ENCODE measurements at places on chromosomes 16 and 17.

- DNase-seq, result peak; percentile 90
Measured at GRCh38 chr17:80063830-80064585, 27.6 kb downstream of the CCDC40 start.

DNA sequence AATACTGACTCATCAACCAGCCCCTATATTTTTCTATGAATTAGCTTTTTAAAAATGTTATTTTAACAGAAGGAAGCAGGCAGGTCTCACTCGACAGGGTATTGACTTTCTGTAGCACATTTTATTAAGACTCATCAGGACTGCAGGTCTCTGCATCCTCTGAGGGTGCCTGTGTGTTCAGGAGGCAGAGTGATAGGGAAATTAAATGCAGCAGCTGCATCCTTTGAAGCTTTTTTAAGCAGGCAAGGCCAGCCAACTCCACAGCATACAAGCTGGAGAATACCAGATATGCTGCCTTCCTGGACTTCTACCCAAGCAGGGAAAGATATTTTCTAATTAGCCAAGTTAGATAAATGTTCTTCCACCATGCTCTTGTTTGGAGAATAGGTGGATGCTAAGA, 124.9 kb downstream of the WSCD1 start:
- no peak for DNase-seq

DNA sequence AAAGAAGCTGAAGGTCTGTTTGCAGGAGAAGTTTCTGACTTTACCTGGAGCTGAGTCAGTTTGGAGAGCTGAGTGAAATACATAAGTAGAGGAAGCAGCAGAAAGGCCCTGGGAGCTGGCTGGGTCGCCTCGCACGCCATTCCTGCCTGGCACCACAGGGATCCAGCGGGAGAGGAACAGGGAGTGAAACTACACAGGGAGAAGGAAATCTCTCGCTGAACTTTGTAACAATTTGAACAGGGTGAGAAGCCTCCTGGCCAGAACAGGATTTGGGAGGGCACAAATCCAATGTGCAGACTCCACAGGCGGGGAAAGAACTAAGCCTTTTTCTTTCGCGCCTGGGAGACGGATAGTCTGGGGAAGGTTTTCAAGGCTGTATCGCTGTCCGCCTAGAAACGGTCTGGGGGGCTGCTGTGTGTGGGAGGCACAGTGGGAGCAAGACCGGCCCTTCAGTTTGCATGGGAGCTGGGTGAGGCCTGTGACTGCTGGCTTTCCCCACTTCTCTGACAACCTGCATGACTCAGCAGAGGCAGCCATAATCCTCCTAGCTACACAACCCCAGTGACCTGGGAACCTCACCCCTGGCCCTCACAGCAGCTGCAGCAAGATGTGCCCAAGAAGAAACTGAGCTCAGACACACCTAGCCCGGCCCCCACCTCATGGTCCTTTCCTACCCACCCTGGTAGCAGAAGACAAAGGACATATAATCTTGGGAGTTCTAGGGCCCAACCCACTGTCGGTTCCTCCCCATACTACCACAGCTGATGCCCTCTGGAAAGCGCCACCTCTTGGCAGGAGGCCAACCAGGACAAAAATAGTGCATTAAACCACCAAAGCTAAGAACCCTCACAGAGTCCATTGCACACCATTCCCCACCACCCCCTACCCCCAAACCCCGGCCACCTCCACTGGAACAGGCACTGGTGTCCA, 778.6 kb downstream of the KCNJ2 start:
- DNase-seq, result no peak

GRCh38 chr17:9788601-9789000, 2.8 kb downstream of the DHRS7C start:
- no peak for DNase-seq

DNA sequence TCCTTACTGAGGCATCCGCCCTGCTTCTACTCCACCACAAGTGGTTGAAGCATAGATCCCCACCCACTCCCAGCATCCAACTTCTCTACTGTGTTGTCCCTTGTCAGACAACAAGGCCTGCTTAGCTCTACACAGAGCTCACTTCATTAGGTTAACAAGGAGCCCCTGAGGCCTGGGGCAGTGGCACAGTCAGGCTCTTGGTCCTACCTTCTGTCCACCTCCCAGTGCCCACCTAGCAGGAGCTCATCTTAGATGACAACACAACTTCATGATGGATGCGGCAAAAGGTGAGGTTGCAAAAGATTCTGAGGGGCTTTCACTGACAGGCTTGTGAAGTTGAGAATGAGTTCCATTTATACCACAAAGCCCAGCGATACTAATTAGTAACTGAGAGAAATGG, 432.0 kb upstream of the CDH5 start:
- DNase-seq, result no peak

GRCh38 chr17:19726631-19727376, 10.4 kb upstream of the SLC47A2 start:
- DNase-seq, result no peak

DNA sequence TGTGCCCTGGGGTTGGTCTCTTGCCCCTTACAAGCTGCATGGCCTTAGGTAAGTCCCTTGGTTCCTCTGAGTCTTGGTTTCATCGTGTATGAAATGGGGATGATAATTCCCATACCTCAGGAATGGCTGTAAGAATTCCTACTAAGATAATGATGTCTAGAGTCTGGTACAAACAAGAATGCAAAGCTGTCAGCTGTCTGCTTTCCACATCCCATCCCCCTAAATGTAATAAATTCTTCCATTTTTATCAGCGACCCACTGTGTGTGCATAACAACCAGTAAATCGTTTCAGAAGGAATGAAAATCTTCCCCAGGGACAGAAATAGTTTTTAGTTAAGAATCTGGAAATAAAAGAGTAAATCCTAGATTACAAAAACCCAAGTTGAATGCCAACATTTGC, 95.4 kb downstream of the CPPED1 start:
- no peak for DNase-seq

GRCh38 chr17:36703860-36704266, 102.5 kb downstream of the MRM1 start:
- no peak for DNase-seq

- peak; percentile 72 for DNase-seq
Measured at GRCh38 chr16:3842994-3843393, 37.5 kb downstream of the CREBBP start.

DNA sequence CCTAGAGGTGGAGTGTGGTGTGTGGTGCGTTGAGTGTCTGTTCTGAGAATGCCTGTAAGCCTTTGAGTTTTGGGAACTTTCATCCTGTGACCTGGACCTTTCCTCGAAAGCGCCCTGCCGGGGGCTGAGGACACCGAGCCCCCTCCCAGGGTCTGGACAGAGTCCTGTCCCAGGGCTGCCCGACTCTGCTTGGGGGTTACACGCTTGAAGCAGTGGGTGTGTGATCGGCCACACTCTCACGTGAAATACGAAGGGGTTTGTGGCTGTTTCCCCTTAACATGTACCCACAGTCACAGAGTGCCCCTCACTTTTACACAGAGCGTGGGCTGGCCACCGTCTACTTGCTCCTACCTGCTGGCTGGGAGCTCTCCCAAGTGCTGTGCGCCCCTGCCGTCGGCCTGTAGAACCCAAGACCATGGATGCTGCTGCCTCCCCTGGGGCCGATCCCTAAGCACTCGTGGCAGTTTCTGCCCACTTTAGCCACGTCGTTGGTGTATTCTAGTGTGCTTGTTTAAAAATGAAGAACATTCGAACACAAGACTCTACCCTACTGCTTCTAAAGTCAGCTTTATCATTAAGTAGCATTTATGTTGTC, 6.8 kb downstream of the ZNF750 start:
- DNase-seq, result peak; percentile 46

All from sigmoid colon (tissue), 7 donors.